ENCODE measurements at places on chromosomes 5 and 9.

DNA sequence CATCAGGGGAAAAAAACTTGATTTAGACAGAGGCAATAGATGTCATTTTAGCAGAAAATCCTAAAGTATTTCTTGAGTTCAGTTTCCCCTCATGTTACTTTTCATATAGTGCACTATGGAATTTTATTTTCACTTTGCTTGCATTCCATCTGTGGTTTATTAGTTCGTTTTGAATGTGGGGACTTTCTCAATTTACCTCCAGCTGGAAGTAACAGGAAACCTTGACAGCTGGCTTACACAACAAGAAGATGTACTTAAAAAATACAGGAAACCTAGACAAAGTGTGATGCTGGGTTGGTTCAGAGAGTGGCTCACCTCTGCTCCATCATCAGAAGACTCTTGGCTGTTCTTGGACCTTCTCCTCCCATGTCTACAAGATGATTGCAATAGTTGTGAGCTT lies 567.0 kb downstream of the CETN3 start:
- DNase-seq = no peak

GRCh38 chr9:110432253-110432652 lies 94.6 kb upstream of the TXNDC8 start:
- DNase-seq = no peak

DNA sequence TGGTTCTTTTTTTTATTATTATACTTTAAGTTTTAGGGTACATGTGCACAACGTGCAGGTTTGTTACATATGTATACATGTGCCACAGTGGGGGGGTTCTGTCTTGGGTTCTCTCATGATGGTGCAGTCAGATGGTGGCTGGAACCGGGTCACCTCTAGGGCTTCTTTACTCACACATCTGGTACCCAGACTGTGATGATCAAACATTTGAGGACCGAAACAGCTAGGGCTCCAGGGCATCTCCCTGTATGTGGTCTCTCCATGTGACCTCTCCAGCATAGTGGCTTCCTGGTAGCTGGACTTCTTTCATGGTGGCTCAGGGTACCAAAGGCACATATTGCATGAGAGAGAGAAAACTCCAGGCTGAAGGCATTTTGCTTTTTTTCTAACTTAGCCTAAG lies 9.8 kb upstream of the CRHBP start:
- no peak for DNase-seq

GRCh38 chr9:91935066-91935749 lies 14.8 kb downstream of the ROR2 start:
- DNase-seq = no peak

GRCh38 chr9:76026796-76027195 lies 136.3 kb downstream of the PCSK5 start:
- no peak for DNase-seq

DNA sequence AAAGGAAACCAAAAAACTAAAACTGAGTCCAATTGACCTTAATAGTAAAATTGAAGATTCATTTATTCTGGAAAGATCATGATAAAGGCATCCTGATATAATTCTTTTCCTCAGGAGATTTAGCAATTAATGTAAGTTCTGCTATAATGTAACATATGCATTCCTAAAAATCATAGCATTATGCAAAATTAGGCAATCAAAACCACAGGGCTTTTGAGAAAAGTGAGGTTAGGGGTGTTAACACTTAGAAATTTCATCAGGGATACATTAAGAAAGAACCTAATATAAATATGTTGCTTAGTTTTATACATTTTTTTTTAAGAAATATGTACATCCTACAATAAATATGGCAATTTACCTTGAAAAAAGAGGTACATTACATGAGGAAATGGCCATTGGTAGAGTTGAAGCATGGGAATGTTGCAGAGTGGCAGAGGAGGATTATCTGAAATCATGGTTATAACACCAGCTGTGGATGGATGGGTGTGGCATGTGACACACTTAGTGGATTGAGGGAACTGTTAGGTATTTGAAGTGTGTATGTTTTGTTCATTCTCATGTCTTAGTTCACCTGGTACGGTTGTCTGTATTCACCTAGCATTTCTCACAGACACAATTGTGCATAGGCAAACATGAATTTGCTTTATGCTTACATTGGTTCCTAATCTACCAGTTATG lies 51.1 kb downstream of the CCNH start:
- DNase-seq = no peak

DNA sequence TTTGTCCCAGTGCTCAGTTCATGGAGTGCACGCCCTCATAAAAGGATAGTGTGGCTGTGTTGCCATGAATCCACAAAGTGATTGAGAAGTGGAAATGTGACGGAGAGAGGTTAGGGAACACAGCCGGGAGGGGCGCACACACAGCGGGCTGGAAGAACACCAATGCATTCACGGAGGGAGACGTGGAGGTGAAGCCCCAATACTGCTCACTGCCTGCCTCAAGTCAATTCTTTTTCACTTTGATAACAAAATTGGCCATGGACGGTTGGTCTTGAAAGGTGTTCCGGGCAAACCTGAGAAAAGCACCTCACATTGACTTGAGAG lies 424.1 kb downstream of the MED10 start:
- DNase-seq = no peak

GRCh38 chr9:7579351-7579750 lies 220.2 kb downstream of the DMAC1 start:
- no peak for DNase-seq

DNA sequence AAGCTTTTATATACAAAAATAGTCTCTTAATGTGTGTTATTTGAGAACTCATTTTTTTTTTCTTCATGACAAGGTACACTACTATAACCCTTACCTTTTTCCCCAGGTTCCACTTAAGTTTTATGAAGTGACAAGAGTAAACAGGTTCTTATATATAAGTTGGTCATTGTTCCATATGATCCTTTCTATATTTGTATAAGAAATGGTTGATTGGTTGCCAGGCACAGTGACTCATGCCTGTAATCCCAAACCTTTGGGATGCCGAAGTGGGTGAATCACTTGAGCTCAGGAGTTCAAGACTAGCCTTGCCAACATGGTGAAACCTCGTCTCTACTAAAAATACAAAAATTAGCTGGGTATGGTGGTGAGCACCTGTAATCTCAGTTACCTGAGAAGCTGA lies 108.3 kb downstream of the PCSK1 start:
- DNase-seq = no peak

GRCh38 chr5:155332618-155333017 lies 319.1 kb downstream of the KIF4B start:
- no peak for DNase-seq

DNA sequence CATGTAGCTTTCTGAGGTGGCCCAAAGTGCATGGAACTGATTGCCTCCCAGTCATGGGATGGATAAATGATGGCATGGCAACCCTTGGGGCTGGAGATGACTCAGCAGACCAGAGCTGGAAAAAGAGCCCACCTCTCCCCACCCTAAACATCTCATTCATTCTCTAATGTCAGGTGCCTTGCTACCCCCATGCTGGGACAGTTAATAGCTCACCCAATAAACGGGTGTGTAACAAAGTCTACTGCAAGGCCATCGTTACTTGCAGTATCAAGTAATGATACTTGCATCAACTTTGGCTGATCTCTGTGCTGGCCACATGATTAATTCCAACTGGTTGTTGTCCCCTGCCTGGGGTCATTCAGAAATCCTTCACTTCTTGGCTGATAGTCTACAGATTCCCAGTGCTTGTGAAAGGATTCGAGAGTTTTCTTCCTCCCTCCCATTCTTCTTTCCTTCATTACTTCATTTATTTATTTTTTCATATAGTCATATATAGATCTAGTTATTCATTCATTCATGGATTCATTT lies 122.8 kb upstream of the TRIM32 start:
- DNase-seq = no peak

All from HEK293T (cell line).